HFFc6 (cell line): ENCODE measurements at places on chromosomes 5 and 9. TPM values are rescaled to one million over a fixed set of nuclear protein-coding genes. Genes with fewer than 3 reads are reported as not detected.

DNA sequence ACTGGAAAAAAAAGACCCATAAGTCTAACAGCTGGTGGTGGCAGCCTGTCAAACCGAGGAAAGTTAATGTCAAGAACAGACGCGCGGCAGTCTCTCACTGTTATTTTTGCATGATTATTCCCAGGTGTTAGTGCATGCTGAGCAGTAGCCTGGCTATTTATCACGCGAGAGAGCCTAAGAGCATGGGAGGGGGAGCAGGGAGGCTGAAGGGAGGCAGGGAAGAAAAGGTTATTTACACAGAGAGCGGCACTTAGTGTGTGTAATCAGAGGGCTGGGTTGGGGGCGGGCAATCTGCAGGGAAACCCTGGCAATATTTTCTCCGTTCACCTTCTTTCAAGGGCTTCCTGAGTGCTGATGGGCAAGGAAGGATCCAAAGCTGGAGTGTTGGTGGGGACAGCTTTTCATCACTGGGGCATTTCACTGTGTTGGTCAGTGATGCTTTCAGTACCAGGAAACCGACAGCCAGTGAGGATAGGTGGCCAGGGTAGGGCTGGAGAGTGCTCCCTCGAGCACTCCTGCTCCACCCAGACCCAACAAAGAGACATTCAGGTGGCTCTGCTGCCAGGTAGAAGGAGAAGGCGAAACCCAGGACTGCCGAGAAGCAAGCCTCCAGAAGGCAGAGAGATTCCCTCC is 39.6 kb downstream of the ZNF608 start:
- DNase-seq: no peak

GRCh38 chr5:61881821-61882487 is 424.1 kb upstream of the KIF2A start:
- no peak for DNase-seq

- no peak for DNase-seq
Measured at GRCh38 chr9:121942866-121943382, 150.2 kb downstream of the TTLL11 start.

DNA sequence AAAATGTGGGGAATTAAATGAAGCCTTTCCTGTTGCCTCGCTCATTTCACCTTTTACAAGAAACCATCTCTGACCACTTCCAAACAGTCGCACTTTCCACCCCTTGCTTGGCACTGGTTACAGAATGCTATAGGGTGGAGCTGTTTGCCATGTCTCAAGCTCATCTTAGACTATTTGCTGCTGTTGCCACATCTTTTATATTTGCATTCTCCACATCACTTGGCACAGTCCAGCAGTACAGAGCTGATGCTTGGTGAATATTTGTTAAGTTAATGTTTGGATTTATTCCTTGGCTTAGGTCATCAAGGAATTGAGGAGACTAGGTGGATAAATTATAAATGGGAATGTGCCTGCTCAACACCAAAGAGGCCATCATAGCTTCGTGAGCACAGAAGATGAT is 53.2 kb downstream of the GNA14 start:
- no peak for DNase-seq

DNA sequence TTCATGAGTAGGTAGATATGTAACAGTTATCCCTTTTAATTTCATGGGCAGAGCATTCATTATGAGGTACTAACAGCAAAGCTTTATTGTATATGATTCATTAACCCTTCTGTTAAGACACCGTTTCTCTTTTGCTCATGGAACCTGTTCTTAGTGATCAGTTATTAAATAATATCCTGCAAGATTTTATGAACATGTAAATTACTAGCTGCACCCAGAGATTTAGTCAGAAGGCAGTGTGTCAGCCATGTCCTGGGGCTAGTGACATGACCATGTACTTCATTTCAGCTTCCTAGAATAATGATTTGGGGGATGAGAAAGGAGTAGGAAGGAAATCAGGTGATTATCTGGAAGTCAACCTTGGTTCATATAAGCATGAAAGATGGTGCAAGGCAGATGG is 7.0 kb downstream of the MAST4 start:
- no peak for DNase-seq

- no peak for DNase-seq
Measured at GRCh38 chr5:68441309-68442073, 225.9 kb downstream of the PIK3R1 start.

GRCh38 chr5:25056836-25057235 is 412.1 kb upstream of the CDH10 start:
- DNase-seq: no peak

DBN1 gene
- total RNA-seq: 344 to 394 TPM (median 389 TPM) in 3 replicates

NOTCH1 gene
- total RNA-seq: 11.4 to 15.7 TPM (median 15.3 TPM) in 3 replicates

LIX1 gene
- not detected in 2 replicates for total RNA-seq

CCDC183 gene
- total RNA-seq: 0.13 to 0.90 TPM (median 0.25 TPM) in 3 replicates

SLC27A6 gene
- total RNA-seq: 0.34 to 0.41 TPM in 2 of 3 replicates, not detected in the other

KIF4B gene
- 0.10 to 0.17 TPM in 2 of 3 replicates, not detected in the other for total RNA-seq
